Activated CD8-positive, alpha-beta memory T cell treated with anti-CD3 and anti-CD28 coated beads for 1 hour (primary cell): ENCODE measurements at places on chromosomes 11 and 22.

GRCh38 chr22:42780070-42780540 is 59.4 kb upstream of the A4GALT start:
- DNase-seq, result no peak

- DNase-seq, result no peak
These were observed 20.9 kb downstream of the TMPRSS13 start for GRCh38 chr11:117908109-117908895.

DNA sequence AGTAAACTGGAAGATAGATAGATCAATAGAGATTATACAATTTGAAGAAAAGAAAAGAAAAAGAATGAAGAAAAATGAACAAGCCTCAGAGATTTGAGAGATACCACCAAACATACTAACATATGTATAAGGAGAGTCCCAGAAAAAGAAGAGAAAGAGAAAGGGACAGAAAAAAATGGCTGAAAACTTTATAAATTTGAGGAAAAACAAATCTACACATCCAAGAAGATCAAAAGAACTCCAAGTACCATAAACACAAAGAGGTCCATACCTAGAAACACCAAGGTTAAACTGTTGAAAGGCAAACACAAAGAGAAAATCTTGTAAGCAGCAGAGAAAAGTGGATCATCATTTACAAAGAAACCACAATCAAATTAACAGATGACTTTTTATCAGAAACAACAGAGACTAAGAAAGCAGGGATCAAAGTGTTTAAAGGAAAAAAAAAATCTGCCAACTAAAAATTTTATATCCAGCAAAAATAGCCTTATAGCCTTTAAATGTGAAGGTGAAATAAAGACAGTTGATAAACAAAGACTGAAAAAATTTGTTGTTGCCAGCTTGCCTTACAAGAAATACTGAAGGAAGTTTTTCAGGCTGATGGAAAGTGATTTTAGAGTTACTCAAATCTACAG is 11.8 kb upstream of the AKIP1 start:
- DNase-seq, result no peak

GRCh38 chr11:119902656-119903231 is 173.7 kb upstream of the NECTIN1 start:
- no peak for DNase-seq

DNA sequence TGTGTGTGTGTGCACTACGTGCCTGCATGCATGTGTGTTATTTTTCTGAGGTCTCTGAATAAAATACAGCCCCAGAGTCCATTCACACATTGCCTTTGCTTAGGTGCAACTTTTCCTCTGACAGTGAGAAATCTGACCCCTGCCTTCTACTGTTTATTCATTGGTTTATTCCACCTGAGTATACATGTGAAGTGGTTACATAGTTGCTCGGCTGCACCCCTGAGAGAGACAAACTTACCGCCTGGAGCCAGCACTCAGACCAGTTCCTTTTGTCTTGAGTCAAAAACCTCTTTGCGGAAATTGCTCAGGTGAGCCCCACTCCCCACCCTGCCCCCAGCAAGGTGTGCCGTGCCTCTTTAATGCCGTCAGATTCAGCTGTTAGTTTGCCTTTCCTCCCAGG is 363.6 kb downstream of the BRD1 start:
- no peak for DNase-seq

DNA sequence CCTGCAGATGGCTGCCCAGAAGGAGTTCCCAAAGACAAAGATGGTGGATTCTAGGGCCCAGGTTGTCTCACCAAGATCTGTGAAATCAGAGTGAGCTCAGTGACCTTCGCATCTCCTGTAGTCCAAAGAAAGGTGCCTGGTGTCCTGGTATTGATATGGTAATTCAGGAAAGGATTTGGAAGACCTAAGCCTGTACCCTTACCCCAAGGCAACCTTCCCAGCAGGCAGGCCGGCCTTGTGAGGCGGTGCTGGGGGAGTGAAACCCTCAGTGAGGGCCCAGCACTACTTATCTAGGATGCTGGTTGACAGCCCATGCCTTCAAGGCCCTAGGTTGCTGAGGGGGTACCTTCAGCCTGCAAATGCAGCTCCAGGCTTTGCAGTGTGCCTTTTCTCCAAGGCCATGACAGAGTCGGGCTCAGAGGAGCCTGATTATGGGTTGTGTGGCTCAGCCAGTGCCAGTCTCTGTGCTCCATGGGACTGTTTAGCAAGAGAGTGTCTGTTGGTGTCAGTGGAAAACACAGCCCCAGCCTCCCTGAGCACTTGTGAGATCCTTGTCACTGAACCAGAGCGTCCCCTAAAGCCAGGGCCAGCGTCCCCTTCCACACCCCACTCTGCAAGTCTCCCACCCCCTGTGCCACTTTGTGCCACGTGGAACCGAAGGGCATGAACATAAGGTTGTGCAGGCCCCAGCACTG is 72.8 kb upstream of the MYOD1 start:
- DNase-seq, result no peak

DNA sequence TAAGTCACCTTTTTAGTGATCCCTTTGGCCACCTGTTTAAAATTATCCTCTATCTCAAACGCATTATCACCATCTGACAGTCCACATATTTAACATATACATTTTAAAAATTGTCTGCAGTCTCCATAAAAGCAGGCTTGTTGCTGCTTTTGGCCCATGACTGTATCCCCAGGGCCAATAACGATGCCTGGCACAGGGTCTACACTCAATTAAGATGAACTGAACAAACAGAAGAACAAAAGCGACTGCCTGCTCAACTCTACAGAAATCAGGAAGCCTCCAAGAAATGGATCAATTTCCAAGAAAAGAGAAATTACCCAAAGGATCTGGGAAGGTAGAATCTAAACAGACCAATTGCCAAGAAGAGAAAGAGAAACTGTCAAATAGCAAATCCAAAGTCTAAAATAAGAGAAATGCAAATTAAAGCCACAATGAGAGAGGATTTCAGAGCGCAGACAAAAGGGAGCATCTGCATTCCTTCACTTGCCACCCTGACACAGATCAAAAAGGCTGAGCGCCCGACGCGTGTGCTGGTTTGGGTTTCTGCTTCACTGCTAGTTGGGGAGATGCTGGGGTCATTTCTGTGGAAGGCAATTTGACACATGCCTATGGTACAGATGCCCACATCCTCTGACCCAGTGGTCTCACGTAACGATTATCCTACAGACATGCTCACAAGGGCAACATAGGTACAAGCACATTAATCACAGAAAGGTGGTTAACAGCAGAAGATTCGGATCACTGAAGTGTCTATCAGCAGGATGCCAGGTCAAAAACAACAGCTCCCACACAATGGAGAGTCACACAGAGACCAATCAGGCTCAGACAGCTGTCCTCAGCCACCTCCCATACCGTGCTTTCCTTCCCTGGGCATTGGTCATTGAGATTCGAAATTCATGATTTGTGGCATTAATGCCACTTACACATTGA is 55.9 kb downstream of the SHISAL1 start:
- DNase-seq, result no peak

DNA sequence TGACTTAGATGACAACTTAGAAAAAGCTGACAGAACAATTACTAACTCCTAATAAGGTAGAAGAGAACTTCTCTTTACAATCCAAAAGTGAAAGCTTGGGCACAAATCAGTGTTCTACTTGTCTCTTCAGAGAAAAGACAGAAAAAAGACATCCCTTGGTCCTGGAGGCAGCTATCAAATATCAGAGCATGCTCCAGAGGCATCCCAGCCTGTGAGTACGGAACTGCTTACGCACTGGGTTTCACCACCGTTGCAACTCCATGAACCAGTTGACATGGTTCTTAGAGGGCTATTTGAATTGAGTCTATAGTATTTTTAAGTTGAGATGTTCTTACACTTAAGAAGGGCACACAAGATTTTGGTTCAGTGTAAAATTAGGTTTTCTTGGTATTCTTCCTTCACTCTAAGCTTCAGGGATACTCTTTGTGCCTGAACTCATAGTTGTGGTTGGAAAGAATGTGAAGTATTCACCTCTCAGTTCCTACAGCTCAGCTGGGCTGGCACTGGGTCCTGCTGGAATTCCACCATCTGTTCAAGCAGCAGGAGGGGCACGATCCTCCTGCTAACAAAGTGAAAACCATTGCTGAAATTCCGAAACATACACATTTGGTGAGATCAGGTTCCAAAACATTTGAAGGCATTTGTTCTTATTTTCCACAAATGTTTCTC is 6.3 kb downstream of the AKIP1 start:
- DNase-seq, result no peak

DNA sequence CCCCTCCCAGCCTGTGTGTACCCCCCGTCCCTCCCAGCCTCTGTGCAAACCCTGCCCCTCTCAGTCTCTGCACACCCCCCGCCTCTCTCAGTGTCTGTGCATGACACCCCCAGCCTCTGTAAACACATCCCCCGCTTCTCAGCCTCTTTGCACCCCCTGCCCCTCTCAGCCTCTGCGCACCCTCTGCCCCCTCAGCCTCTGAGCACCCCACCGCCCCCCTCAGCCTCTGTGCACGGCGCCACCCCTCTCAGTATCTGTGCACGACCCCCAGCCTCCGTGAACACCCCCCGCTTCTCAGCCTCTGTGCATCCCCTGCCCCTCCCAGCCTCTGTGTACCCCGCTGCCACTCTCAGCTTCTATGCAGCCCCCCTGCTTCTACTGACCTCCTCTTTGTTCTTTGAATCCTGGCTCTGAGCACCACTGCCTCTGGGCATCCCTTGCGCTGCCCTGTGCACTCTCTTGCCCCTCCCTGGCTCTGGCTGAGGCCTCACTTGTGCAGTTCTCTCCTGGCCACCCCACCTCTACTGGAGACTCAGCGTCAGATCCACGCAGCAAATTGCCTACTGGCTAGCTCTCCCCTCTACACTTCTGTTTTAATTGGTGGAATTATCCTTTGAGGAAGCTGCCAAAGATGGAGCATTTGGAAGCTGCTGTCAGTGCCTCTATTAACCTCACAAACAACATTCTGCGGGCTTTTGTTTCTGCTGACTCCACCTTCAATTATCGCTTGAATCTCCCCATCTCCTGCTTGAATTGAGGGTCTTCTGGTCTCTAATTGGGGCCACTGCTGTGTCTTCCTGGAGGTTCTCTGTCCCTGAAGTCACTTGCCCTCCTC is 838.6 kb downstream of the TBC1D22A start:
- no peak for DNase-seq

DNA sequence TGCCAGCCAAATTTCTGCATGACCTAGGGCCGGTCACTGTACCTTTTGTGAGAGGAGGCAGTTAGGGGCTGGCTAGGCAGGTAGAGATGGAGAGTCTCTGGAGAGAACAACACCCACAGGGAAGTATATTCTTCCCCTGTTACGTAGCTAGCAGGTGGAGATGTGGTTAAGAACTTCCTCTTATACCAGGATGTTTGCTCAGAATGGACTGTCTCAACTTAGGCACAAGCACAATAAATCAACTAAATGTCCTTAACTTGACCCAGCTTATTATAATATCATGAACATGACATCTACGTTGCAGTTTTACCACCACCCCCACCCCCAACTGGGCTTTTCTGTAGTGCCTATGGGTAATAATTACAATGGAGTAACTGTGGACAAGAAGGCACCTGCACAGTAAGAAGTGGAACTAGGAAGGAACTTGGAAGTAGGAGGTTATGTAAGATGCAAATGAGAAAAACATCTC is 60.7 kb upstream of the MPEG1 start:
- DNase-seq, result no peak

DNA sequence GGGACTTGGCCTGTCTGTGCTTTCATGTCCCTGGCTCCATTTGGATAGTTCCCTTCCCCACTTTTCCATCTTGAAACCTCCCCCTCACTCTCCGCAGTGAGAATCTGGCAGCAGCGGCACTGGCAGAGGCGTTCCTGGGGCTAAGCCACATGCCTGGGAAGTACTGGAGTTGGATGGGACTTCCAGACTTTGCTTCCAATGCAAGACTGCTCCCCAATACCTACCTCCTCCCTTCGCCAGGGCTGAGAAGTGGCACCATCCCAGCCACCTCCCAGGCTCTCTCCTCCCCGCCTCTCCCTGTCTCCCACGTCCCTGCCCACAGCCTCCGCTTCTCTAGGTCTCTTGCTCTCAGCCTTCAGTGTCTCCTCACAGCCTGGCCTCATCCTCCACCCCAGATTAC is 16.6 kb downstream of the TST start:
- DNase-seq, result no peak

GRCh38 chr11:125513705-125514265 is 17.7 kb upstream of the FEZ1 start:
- no peak for DNase-seq

- DNase-seq, result no peak
These were observed 184.3 kb downstream of the C11orf87 start for GRCh38 chr11:109606256-109606655.

DNA sequence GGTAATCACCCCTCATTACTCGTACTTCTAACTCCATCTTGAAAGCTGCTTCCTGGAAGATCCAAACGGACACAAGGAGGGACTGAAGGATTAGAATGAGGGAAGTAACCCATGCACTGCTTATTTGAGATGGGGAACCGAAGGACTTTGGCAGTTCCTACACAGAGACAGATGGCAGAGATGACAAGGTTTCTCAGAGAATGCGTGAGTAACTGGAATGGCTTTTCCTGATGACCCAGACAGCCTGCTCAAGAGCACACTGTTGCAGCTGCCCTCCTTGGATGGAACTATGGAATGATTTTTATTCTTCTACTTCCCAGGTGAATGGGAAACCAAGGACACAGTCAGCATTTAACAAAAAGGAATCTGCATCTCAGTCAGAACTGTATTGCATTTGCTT is 7.3 kb downstream of the KCNJ11 start:
- no peak for DNase-seq

DNA sequence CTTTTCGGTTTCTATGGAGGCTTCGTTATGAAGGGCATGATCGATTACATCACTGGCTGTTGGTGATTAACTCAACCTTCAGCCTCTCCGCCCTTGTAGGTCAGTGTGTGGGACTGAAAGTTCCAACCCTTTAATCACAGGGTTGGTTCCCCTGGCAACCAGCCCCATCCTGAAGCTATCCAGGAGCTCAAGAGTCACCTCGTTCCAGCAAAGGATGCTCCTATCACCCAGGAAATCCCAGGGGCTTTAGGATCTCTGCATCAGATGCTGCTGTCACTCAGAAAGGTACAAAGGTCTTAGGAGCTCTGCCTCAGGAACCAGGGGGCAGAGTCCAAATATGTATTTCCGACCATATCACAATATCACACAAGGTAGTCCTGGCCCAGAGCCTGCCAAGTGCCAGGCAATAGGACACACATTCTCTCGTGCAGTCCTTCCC is 123.5 kb upstream of the PARVA start:
- DNase-seq, result no peak

GRCh38 chr22:49100773-49101172 is 726.9 kb downstream of the BRD1 start:
- DNase-seq, result no peak

DNA sequence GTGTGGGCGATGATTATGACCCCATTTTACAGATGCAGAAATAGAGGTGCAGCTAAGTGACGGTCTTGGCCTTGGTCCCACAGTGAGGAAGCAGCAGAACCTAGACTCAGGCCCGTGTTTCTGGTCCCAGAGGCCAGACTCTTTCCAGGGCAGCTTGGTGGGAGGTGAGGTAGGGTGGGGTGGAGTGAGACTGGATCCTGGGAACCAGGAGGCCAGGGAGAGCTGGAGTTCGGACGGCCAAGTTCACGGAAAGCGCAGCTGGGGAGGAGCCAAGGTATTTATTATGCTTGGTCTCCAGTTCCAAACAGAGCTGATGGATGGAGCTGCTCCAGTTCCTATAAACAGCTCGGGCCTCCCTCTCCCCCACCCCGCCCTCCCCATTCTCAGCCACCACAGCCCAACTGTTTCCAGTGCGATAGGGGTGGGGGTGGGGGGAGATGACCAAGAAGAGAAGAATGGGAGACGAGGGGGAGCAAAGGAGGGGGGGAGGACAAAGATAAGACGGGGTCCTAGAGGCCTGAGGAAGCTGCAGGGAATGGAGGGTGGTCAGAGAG is 16.2 kb downstream of the LRRC32 start:
- DNase-seq, result no peak
